Activated T-cell treated with anti-CD3 and anti-CD28 coated beads, Interleukin-2, amount 50 U/mL, for 48 hours (primary cell): ENCODE measurements at places on chromosomes 3 and 15.

DNA sequence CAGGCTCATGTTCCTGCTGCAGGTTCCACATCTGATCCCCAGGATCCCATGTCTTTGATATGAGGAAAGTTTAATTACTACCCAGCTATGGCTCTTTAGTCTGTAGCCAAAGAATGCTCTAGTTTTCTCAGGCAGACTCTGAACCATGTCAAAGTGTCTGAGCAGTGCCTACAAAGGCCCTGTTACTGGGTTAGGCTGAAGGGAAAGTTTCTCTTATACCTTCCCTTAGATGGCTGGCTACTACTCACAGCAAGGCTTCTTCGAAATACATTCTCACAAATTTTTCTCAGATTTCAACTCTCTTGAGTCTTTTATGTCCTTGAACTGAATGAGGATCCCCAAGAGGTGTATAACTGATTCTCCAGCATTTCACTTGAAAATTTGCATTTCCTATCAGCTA lies 102.4 kb downstream of the NR1D2 start:
- DNase-seq: no peak

- DNase-seq: no peak
Measured at GRCh38 chr15:60713119-60714084, 234.5 kb upstream of the ICE2 start.

DNA sequence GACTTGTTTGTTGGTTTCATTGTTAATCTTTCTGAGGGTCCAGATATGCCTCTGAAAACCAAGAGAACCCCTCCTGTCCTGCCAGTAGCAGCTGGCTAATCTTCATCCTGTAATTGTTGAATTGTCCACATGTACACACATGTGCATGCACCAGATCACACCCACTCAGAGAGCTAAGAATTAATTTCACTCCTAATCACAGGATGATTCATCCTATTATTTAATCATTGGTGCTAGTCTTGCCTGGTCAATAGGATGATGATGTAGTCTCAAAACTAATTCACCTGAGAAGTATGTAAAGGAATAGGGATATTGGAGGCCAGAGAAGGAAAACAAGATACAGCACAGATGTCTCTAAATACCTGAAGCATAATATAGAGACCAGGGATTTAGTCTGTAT lies 7.8 kb upstream of the AHSG start:
- DNase-seq: no peak

DNA sequence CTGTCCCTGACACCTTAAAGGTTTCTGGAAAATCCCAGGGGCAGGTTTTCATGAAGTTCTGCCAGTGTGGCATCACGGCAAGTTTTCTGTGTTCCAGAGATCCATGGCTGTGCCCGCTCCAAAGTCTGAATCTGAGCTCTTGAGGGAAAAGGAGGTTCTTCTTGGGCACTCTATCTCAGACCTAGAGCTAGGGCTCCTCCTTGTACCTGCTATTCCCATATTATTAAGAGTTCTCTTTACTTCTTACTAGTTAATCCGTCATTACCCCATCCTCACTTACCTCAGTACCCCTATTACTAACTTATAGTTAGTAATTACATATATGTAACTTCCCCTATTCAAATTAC lies 5.9 kb upstream of the TRA2B start:
- DNase-seq: no peak

GRCh38 chr3:41431386-41431785 lies 232.1 kb downstream of the CTNNB1 start:
- no peak for DNase-seq

- no peak for DNase-seq
Measured at GRCh38 chr3:197125636-197126035, 96.0 kb upstream of the MELTF start.

DNA sequence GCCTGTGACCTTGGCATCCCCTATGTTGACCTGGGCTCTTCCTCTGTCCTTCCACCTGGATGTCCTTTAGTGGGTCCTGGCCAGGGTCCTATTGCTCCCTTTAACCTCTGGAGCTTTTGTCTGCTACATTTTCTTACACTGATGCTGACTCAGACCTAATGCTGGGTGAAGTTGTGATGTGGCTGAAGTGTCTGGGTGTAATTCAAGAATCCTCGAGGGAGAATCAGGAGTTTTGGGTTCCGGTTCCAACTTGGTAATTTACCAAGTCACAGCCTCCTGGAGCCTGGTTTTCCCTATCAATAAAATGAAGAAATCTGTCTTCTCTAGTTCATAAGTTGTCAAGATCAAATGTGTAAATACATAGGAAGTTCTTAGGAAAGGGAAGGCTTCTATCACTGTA lies 25.6 kb downstream of the CEP19 start:
- no peak for DNase-seq

DNA sequence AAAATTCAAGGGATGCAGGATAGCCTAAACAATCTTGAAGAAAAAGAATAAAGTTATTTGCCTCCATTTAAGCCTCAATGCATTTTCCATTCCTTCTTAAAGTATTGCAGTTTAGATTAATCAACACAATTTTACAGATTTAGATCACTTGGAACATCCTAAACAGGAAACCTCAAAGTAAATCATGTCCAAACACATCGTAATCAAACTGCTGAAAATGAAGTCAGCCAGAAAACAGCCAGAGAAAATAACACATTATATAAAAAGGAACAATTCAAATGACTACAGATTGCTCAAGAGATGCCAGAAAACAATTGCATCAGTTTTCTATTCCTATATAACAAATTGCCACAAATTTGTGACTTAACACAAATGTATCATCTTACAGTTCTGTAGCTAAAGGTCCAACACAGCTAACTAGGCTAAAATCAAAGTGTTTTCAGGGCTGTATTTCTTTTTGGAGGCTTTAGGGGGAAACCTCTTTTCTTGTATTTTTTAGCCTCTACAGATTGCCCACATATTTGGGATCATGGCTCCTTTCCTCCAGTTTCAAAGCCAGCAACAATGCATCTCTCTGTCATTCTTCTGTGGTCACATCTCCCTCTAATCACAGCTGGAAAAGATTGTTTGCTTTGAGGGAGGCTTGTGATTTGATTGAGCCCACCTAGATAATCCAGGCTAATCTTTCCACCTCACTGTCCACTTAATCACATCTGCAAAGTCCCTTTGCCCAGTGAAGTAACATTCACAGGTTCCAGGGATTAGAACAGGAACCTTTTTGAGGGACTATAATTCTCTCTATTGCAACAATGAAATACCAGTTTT lies 543.3 kb upstream of the UBE2E2 start:
- DNase-seq: no peak

- DNase-seq: no peak
Measured at GRCh38 chr3:127011270-127011992, 28.5 kb downstream of the PLXNA1 start.

DNA sequence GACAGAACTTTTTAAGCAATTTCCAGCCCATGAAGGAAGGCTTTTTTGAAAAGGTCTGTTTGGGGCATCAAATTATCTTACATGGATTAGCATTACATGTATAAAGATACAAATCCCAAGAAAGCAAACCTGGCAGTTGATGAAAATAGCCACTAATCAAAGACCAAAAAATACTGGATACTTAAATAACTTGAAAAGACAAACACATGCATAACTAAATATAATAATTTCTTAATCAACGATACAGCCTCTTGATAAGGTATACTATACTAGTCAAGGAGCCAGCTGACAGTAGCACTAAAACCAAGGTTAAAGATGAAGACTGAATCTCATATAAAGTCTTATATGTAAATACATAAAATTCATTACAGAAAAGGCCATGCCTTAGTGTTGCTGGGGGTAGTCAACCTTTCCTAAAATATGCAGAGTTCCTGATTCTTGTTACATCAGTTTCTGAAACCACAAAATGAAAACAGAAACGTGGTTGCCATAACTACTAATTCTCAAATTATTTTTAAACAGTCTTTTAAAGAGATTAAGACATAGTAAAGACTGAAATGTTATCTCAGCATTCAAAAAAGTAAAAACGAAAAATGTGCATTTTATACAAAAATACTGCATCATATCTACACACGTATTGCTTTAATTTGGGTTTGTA lies 2.0 kb downstream of the ANKRD28 start:
- DNase-seq: no peak

GRCh38 chr3:81716870-81717509 lies 44.5 kb downstream of the GBE1 start:
- no peak for DNase-seq
